Stimulated activated CD4-positive, alpha-beta T cell treated with anti-CD3 and anti-CD28 coated beads, Interleukin-12 subunit alpha, Interleukin-12 subunit beta, amount 100 ng/mL, for 48 hours (primary cell): ENCODE measurements at places on chromosomes 16 and 17.

DNA sequence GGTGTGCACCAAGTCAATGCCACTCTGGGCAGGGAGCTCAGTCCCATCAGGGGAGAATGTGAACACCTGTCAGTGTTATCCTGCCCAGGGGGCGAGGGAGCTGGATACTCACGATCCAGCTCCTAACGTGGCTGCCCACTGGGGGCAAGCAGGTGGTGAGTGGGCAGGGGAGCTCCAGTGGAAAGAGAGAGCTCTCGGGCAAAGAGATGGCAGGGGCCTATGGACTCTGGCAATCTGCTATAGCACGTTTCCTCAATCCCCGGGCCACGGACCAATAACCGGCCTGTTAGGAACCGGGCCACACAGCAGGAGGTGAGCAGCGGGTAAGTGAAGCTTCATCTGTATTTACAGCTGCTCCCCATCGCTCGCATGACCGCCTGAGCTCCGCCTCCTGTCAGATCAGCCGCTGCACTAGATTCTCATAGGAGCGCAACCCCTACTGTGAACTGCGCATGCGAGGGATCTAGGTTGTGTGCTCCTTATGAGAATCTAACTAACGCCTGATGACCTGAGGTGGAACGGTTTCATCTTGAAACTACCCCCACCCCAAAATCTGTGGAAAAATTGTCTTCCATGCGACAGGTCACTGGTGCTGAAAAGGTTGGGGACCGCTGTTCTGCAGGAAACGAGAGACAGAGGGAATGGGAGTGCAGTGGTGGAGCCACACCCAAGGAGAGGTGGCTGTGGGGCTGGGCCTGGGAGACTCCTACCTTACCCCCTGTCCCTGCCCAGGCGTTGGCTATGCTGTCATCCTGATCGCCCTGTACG is 15.6 kb downstream of the SLC6A2 start:
- DNase-seq: no peak

DNA sequence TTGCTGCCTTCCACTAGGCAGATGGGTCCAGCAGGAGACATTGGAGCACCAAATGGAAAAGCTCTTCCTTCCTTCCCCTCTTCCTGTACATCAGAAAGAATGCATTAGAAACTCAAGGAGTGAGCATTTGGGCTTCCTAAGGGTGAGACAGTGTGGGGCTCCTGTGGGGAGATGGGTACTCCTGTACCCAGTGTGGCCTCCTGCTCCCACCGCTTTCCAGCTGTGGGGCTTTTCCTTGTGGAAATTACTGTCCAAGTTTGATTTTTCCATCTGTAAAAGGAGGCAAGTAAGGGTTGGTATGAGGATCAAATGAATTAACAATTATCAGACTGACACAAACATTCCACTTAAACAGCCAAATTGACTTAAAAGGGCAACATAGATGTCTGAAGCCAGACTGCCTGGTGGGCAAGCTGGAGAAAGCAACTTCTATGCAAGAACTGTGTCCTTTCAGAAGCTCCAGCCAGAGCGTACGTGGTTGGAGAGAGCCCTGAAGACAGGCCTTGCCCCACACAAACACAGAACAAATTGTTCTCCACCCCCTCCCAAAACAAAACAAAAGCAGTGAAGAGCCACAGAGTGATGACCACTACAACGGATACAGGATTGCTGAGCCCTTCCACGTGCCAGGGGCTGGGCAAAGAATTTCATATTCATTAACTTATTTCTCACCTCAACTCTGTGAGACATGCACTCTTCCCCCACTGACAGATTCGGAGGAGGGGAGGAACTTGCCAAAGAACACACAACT is 23.1 kb upstream of the ALDH3A1 start:
- no peak for DNase-seq

DNA sequence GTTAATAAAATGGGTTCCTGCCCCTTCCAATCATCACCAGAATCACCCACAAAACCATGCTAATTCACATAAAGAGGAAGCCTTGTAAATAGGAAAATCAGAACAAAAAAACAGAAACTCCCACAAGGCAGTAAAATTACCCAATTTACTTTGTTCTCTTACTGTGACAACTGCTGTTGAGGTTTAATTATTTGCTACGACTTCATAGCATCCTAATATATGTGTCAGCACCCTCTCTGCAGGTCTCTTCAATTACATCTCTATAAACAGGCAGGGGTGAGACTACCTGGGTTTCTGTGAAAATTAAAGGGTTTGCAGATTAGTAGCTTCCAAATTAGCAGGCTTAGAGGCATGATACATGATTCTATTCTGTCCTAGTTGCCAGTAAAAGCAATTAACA is 2.7 kb downstream of the WDR59 start:
- DNase-seq: no peak

- DNase-seq: no peak
Measured at GRCh38 chr16:89172528-89173173, 1.1 kb downstream of the CDH15 start.

DNA sequence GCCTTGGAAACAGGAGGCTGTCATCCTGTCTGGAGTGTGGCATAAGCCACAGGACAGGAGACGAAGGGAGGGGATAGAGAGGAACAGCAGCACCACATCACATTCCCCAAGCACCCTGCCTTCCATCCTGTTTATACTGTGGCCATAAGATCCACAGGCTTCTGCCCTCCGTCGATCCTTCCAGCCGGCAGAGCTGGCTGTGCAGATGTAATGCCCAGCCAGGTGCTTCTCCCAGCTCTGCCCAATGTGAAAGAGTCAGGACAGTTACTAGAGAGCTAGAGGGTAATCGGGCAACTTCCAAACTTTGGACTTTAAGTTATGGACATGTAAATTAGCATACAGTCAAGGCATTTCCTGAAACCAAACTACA is 368.4 kb downstream of the SOX9 start:
- DNase-seq: no peak

GRCh38 chr16:56237451-56237930 is 46.2 kb downstream of the GNAO1 start:
- no peak for DNase-seq

DNA sequence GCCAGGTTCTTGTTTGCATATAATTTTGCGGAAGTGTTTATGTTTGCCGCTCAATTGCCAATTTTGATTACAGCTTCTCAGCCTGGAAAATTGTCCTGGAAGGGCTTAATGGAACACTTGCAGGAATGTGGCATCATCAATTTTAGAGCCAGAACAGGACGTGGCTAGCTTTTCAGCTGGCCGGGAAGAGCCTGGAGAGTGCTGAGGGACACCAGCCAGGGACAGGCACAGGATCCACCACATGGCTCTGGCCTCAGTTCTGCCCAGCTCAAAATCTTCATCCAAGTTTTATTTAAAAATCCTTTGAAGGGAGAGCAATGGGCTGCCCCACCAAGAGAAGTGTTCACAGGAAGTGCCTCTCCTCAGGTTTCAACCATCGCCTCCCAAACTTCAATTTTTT is 287.2 kb upstream of the HSBP1 start:
- DNase-seq: no peak

GRCh38 chr17:17424552-17424951 is 52.2 kb upstream of the MED9 start:
- DNase-seq: no peak

DNA sequence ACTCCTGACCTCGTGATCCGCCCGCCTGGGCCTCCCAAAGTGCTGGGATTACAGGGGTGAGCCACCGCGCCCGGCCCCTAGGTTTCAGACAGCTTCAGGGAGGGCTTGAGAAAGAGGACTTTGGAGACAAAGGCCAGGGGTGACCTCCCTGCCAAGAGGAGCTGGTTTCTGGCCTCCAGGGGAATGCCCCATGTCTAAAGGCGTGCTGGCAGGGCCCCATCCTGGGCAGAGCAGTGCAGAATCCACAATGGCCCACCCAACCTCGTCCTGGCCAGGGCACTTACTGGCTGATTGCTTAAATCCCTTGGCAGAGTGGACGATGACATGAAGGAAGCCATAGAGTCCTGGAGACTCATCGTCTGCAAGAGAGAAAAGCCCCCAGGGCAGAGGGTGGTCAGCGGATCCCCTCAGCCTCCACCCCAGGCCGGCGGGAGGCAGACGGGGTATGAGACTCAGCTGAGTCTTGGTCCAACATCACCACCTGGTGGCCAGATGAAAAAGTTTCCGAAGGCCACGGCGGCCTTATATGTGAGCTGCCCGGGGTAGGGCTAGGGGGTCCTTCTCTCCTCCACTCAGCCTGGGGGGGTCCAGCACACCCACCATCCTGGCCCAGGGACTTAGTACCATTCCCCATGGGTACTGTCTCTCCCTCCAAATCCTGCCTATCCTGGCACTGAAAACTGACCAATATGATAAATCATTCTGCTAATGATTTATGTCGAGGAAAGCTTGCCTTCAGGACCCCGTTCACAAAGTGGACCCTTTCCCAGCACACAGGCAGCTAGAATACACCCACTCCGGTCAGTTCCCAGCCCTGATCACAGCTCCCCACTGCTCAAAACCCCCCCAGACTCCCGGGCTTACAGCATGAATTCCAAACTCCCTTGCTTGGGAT is 59.1 kb downstream of the TIMM22 start:
- peak; percentile 12 for DNase-seq

DNA sequence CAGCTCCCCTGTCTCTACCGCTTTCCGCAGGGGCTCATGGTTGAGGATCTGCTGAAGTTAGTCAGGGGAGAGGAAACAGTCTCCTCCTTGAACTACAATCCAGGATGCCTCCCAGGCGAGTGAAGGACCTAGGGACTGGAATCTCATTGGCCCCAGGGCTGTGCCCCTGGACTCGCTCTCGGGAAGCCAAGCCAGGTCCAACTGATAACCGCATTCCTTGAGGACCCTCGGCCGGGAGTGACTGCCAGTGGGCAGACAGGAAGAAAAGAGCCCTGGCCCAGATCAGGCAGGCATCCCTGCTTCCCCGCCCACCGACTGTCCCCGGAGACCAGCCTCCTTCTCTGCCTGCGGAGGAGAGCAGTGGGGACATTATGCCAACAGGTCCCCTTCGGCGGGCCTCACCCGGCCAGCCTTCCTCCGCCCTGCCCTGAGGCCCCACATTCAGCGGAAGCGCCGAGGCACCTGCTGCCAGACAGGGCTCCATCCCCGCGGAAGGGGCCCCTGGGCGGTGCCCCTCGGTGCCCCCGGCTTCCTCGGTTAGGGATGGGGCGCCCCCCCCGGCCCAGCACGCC is 776 bp downstream of the LRRC75A start:
- DNase-seq: peak; percentile 8

DNA sequence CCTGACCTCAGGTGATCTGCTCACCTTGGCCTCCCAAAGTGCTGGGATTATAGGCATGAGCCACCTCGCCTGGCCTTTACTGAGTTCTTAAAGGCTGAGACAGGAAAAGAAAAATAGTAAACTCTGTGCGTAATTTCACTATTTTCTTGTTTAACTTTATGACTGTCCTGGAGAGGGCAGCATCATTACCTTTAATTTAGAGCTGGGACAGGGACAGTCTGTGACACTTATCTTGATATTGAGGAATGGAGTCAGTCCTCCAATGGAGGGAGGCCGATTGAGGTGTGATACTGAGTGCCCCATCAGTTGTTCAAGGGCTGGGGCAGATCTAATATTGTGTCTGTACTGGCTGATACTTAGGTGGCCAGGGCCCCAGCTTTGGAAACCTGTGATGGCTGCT is 21.5 kb upstream of the SPN start:
- no peak for DNase-seq

GRCh38 chr17:77879896-77880280 is 78.6 kb upstream of the TNRC6C start:
- DNase-seq: no peak

- DNase-seq: no peak
Measured at GRCh38 chr17:4827399-4827798, 5.7 kb upstream of the MINK1 start.

DNA sequence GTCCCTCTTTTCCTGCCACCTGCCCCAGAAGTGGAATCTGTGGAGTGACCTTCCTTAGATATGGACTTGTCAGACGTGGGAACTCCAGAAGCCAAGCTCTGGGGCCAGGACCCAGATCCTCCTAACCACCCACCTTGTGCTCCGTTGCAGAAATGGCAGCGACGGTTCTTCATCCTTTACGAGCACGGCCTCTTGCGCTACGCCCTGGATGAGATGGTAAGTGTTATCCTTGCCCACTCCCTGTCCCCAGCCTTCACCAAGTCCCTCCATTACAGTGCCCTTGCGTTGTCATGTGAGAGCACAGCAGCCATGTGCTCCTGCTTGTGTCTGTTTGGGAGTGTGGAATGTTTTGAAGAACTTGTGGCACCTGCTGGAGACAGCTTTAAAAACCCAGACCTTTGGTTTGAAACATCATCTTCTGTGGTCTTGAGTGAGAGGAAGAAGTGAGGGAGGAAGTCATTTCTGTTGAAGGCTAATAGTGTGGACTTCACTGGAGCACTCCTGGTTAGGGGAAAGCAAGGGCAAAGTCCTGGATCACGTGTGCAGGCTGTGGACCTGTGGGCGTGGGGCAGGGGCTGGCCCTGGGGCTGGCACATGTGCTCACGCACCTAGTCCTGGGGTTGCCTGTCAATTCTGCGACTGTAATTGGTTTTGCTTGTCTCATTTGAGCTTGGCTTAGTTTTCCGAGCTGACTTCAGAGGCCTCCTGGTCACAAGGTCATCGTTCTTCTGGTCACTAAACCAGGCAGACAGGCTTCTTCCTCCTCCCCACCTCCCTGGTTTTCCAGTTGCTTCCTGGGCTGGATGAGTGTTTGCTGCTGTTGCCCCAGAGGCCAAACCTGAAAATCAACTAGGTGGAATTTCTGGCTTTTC is 35.8 kb downstream of the MPRIP start:
- DNase-seq: no peak

DNA sequence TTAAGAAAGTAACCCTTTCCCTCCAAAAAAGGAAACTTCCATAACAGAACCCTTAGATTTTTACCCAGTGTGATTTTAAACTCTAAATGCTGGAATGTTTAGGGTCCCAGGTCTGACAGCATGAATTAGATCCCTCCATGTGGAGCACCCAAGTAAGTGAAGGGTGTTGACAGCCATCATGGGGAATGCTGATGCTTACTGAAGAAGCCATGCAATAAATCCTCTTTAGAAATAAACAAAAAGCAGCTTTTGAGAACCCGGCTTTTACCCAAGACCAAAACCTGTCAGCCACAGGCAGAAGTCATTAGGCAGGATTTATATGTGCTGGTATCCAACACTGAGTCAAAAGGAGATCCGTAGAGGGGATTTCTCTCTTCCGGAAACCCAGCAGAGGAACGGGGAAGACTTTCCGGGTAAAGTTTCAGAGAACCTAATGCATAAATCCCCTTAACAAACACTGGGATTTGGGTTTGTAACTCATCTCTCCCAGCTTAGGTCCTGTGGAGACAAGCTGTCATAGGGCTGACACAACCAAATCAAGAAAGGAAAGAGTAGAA is 287.5 kb downstream of the IRX3 start:
- DNase-seq: no peak

DNA sequence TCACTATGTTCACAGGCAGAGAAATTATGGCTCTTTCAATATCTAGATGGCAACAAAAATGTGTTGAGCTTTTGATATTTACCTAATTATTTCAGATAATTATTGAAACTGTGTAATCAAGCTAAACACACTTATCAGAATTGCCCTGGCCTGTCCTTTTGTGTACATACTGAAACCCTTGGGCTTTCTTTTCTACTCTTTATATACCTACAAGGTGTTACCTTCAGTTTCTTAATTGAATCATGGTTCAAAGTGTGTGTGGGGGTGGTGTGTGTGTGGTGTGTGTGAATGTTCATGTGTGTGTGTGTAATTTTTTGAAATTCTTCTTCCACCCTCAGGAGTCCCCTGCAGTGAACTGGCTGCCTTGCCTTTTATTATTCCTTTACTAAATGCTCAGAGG is 506.8 kb upstream of the SOX9 start:
- no peak for DNase-seq

- DNase-seq: no peak
Measured at GRCh38 chr16:78735337-78735736, 635.9 kb downstream of the WWOX start.
